ENCODE measurements at places on chromosomes 2 and 18.

- DNase-seq = no peak
Observed at GRCh38 chr2:118978064-118978463, 36.1 kb downstream of the MARCO start.

GRCh38 chr2:192983173-192983572 is 788.4 kb upstream of the TMEFF2 start:
- no peak for DNase-seq

- DNase-seq = no peak
Observed at GRCh38 chr2:19021721-19022120, 336.7 kb downstream of the OSR1 start.

GRCh38 chr18:49160079-49160930 is 209.5 kb upstream of the SMAD7 start:
- no peak for DNase-seq

DNA sequence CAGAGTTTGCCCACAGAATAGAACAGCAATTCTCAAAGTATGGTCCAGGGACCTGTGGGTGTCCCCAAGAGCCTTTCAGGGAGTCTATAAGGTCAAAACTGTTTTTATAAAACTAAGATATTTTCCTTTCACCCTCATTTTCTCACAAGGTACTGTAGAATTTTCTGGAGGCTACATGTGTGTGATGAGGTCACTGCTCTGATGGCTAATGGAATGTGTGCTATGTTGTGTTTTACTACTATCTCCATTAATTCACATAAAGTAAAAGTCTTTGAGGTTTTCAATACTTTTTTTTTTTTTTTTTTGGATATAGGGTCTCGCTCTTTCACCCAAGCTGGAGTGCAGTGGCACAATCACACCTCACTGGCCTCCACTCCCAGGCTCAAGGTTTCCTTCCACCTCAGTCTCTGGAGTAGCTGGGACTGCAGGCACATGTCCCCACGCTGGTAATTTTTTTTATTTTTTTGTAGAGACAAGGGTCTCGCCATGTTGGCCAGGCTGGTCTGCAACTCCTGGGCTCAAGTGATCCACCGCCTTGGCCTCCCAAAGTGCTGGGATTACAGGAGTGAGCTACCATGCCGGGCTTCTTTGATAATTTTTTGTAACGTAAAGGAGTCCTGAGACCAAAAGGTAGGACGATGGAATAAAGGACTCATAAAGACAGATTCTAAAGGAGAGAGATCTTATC is 1.8 kb downstream of the TRABD2A start:
- DNase-seq = no peak

DNA sequence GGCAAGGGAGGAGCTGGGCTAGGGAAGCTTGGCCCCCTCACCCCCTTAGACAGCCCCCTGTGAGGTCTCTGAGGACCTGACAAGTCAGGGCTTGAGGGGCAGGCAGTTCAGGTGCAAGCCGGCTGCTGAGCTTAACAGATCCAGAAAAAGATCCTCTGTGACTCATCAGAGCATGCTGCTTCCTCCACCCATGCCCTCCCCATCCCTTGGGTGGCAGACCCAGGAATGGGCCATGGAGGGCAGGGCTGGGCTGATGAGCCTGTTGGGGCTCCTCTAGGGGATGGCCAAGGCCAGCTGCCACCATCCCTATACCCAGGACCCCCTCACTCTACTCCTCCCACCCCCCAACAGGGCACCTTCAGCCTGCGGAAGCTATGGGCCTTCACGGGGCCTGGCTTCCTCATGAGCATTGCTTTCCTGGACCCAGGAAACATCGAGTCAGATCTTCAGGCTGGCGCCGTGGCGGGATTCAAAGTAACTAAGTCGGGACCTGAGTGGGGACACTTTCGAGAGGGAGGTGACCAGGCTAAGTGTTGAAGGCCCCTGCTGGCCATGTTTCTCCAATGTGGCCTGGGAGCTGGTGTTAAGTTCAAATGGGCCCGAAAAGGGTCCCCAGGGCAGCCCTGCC is 1.9 kb downstream of the SLC11A1 start:
- no peak for DNase-seq

- DNase-seq = no peak
Observed at GRCh38 chr2:190882411-190882766, 1.8 kb downstream of the GLS start.

GRCh38 chr18:621291-622043 is 24.7 kb downstream of the CLUL1 start:
- no peak for DNase-seq

DNA sequence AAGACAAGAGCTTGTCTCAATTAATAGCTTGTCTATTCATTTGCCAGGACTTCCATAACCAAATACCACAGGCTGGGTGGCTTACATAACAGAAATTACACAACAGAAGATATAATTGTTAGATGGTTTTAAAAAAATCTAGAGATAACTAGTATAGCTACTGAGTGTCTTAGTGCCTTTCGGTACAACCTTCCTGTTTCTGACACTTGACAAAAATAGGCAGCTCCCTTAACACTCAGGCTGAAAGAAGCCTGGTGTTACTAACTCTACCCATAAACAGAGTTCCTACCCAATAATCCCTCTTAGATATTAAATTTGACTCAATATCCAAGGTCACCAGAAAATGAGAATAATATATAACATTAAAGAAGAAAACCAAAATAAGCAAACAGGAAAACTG is 129.7 kb downstream of the BARD1 start:
- DNase-seq = no peak

DNA sequence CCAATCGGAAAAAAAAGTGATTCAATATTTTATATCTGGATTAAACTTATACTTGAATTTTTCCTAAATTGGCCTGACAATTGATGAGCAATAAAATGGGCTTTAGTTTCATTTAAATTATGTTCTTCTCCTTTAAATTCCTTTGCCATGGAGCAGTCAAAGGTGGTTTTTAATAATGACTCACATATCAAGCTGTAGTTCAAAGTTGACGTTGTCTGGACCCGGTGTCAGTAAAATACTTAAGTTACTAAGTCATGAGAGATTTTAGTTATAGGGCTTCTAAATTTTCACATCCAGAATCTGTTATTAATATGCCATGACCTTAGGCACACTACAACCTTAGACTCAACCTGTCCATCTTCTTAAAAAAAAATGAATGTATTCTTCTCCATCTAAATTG is 62.5 kb downstream of the CDH2 start:
- no peak for DNase-seq

GRCh38 chr2:10557506-10558265 is 109.6 kb upstream of the ODC1 start:
- no peak for DNase-seq

DNA sequence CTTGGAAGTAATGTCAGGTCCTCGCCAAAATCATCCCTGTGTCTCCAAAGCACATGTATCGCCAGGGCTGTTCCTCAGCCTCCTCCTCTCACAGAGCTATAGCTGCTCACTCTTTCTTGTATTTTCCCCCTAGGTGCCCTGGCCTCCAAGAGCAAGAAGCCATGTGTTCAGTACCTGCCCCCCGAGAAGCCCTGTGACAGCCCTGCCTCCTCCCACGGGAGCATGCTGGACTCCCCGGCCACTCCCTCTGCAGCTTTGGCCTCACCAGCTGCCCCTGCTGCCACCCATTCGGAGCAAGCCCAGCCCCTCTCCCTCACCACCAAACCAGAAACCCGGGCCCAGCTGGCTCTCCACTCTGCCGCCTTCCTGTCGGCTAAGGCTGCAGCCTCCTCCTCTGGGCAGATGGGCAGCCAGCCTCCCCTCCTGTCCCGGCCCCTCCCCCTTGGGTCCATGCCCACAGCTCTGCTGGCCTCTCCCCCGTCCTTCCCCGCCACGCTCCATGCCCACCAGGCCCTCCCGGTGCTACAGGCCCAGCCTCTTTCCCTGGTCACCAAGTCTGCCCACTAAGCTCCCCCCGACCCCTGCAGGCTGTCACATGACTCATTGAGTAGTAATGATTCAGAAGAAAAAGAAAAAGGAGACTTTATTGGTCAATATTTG is 18.8 kb downstream of the TGOLN2 start:
- DNase-seq = peak; percentile 19

DNA sequence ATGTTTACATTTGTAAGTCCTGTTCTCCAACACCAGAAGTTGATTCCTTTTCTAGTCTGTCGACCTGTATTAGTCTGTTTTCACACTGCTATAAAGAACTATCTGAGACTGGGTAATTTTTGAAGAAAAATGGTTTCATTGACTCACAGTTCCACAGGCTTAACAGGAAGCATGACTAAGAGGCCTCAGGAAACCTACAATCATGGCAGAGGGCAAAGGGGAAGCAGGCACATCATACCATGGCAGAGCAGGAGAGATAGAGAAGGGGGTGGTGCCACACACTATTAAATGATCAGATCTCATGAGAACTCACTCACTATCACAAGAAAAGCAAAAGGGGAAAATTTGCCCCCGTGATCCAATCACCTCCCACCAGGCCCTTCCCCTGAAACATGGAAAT is 112.8 kb upstream of the MAP3K20 start:
- no peak for DNase-seq

DNA sequence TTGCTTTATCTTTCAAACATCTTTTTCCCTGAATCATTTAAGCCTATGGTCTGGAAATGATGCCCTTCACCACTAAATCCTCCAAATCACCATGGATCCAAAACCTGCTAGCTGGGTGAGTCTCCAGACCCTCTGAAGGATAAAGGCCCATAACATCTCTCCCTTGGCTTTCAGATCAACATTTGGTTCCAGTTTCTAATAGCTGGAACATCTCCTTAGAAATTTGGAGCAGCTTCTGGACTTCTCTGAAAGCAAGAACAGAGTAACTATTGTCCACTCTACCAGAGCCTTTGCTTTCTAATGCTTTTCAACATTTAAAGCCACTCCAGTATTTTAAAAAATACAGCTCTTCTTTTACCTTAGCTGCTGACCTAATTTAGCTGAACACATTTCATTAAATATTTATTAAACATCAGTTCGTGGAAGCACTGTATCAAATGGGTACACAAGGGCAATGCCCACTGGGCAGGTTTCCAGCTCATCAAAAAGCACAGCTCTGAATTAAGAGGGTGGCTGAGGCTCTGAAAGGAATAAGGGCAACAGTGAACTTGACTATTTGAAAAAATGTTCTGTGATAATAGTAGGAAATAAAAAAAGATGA is 75.3 kb downstream of the GALNT3 start:
- no peak for DNase-seq

DNA sequence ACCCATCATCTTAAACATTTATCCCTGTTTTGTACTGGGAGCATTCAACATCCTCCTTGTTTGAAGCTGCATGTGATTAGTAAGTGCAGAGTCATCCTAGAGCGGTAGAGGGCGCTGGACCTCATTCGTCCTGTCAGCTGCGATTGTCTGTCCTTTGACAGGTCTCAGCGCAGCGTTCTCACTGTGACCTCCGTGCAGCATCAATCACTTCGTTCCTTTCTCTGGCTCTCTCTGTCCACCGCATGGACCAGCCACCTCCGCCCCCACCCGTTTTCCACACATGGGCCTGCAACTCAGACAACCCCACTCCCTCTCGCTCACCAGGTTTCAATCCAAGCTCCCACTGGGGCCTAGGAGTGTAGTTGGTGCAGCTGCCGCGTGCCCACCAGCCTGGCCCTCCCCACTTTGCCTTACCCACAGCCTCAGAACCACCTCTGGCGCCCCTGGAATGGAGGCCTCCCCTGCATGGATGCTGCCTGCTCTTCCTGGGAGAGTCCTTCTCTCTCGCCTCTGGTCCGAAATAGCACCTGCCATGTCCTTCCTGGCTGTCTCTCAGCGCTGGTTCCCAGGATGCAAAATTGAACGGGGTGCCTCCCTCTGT is 90.5 kb downstream of the NDUFA10 start:
- DNase-seq = no peak

DNA sequence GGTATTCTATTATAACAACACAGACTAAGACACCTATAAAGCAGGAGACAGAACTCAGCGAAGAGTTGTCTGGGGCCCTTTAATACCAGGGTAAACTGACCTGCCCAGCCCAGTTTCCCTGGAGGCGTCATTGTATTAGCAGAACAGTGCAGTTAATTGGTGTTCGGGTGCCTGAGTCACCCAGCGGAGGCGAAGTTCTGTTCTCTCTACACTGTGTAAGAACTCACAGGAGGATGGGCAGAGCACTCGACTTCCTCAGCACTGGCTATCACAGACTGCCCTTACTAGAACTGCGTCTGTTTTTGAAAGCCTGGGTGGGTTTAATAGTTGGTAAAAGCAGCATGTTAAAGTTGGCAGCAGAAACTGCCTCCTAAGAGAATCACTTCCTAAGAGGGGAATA is 106.5 kb upstream of the ATP8B1 start:
- DNase-seq = no peak

DNA sequence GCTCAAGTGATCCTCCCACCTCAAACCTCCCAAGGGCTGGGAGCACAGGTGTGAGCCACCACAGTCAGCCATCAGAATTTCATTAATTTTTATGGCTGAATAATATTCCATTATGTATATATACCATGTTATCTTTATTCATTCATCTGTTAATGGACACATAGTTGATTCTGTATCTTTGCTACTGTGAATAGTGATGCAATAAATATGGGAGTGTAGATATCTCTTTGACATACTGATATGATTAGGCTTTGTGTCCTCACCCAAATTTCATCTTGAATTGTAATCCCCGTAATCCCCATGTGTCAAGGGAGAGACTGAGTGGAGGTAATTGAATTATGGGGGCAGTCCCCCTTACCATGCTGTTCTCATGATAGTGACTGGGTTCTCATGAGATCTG is 38.2 kb upstream of the REEP1 start:
- DNase-seq = no peak

DNA sequence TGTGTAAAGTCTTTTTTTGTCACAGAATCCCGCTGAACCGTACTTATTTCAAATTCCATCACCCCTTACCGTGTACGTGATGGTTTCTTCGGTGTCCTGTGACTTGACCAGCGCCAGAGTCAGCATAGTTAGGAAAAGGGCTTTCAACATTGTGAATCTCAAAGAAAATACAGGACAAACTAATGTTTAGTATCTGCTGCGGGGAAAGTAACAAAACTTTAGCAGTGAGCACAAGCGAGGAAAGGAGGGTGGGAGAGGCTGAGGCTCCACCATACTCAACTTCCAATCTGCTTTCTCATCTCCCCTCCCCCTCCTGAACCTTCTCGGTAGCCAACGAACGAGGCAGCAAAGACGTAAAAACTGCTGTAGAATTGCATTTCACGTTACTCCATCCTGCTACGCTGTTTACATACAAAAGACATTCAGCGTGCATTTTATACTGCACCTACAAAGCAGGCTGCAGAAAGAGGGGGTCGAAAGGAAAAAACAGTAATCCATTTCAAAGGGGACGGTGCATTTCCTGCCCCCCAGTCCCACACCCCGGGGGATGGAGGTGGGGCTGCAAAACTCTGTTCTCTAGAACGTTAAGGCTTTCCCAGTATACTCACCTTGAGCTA is 1.2 kb downstream of the EFEMP1 start:
- DNase-seq = no peak

DNA sequence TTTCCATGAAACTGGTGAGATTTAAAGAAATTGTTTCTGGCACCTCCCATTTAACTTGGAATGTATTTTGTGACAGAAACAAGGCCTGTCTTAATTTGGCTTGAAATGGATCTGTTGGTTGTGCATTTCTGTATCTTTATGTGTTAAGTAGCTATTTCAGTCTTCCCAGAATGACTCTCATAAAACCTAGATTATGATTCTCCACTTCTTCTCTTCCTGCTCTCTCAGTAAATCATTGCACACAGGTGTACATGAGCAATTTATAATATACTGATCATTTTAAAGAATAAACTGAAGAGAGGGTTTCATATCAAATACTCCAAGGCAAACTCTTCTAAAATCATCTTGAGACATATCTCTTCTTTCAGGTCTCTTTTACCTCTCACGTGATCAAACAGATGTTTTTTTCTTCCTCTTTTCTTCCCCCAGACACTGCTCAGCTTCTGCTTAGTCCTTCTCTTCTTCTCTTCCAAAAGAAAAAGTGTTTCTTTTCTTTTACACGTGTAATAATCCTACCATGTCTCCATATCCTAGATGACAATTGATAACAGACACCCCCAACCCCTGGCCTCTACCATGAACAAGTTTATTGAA is 112.0 kb downstream of the PPP1R1C start:
- no peak for DNase-seq

- DNase-seq = no peak
Observed at GRCh38 chr2:173282795-173283545, 71.7 kb upstream of the CDCA7 start.

Measured in cerebellar nuclear complex (tissue), 1 donor.